Stimulated activated CD8-positive, alpha-beta memory T cell treated with anti-CD3 and anti-CD28 coated beads, Interleukin-2, amount 100 ng/mL, for 48 hours (primary cell): ENCODE measurements at places on chromosomes 3 and 15.

- DNase-seq, result no peak
Observed at GRCh38 chr3:50008931-50009330, 69.0 kb downstream of the RBM6 start.

GRCh38 chr15:43998607-43999006 is 171.8 kb downstream of the WDR76 start:
- DNase-seq, result no peak

DNA sequence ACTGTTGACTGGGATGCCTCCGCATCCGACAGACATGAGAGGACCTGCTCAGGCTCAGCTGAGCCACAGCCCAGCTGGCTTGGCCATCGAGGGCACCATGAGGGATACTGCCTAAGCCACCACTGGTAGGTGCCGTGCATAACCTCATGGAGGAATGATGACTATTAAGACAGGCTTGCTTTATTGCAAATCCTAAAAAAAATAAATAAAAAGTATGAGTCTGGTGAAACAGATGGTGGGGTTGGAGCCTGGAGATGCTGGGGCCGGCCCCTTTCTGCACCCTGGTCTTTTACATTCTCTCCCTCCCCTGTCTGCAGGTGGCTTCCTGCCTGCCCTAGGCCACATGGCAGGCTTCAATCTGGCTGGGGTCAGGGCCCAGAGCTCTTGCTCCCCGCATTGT is 24.0 kb upstream of the RAD18 start:
- DNase-seq, result no peak

- no peak for DNase-seq
Observed at GRCh38 chr3:60812502-60812901, 438.8 kb downstream of the FHIT start.

GRCh38 chr3:24364359-24364758 is 130.3 kb downstream of the THRB start:
- no peak for DNase-seq

GRCh38 chr3:70771426-70772147 is 459.1 kb upstream of the MDFIC2 start:
- no peak for DNase-seq

DNA sequence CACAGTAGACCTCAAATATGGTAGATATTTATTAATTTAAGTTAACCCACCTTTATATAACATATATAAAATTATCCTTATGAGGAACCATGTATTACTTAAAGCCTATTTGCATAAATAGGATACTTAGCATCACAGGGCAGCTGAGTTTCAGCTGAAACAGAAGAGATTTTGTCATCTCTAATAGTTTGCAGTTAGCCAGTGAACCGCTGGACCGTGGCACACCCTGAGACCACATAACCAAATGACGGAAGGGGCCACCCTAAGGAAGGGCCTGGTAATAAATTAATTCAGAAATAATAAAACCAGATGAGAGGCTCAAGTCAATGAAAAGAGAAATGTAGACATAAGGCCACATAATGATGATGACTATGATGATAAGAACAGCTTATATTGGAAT is 107.7 kb downstream of the MYO5A start:
- no peak for DNase-seq

GRCh38 chr3:155714295-155714718 is 30.6 kb downstream of the PLCH1 start:
- no peak for DNase-seq

GRCh38 chr15:91593653-91594052 is 259.9 kb upstream of the SLCO3A1 start:
- DNase-seq, result no peak

- peak; percentile 57 for DNase-seq
Observed at GRCh38 chr3:16511681-16512434, 1.6 kb downstream of the RFTN1 start.

DNA sequence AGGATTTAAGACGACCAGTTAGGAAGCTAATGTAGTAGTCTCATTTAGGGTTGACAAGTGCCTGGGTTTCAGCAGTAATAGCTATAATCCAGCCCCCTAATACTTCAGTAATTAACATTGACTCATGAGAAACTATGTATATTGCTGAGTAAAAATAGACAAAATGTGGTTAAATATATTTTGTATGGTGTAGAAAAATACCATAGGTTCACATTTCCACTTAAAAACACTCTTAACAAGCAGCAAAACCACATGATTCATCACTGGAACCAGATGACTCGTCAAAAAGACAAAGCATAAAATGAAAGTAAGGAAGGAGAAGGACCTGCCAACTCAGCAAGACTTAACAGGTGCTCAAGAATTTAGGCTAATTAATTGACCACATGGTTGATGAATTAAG is 288.9 kb downstream of the EFHB start:
- no peak for DNase-seq

DNA sequence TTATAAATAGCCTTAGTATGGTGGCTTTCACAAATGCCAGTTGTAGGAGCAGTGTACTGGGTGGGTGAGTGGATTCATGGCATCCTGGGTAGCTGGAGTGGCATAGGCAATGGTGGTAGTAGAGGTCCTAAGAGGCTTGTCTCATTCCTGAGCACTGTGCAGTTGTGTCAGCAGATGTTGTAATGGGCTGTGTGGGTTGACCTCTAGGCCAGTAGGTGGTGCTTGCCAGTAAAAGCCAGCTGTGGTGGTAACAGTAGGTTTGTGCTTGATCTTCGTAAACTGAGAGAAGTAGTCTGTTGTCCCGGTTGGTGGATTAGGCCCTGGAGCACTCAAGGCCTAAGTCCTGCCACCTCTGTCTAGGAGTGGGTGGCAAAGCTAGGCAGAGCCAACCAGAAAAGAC is 149.7 kb upstream of the SUCLG2 start:
- DNase-seq, result no peak

DNA sequence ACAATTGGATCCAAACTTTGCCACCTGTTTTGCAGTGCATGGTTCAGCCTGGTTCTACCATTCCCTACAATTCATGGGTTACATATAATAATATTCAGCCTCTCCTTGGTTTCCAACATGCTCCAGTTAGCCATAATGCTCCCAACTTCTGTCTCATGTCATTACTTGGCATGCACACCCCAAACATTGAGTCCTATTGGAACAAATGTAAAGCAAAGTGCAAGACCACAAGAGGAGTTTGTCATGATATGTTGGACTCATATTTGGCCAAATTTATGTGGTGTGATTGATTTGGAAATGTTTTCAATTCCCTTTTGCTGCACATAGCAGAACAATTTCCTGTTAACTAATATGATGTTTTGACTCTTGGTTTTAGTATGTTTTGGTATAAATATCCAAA is 50.2 kb downstream of the KCNAB1 start:
- no peak for DNase-seq

- no peak for DNase-seq
Observed at GRCh38 chr3:98791341-98792325, 28.5 kb downstream of the ST3GAL6 start.

DNA sequence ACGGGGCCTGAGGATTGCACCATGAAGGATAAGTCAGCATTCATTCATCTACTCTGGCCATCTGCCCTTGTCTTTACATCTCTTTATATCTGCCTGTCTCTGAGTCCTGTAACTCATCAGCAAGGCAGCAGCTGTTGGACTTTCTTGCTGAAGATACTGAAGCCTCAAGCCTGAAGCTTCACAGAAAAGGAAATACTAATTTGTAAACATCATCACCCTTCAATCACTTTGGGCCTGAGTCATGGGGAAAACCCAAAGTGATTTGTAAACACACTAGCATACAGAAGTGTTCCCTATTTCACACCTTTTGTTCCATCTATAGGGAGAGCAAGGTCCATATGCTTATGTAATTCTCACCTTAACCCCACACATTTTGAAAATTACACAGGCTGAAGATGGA is 928.2 kb downstream of the EPHA3 start:
- DNase-seq, result no peak

GRCh38 chr15:93570527-93570926 is 481.5 kb upstream of the RGMA start:
- no peak for DNase-seq

- DNase-seq, result no peak
Observed at GRCh38 chr3:22587446-22587845, 615.7 kb upstream of the UBE2E2 start.

- no peak for DNase-seq
Observed at GRCh38 chr3:98777801-98778220, 14.7 kb downstream of the ST3GAL6 start.

DNA sequence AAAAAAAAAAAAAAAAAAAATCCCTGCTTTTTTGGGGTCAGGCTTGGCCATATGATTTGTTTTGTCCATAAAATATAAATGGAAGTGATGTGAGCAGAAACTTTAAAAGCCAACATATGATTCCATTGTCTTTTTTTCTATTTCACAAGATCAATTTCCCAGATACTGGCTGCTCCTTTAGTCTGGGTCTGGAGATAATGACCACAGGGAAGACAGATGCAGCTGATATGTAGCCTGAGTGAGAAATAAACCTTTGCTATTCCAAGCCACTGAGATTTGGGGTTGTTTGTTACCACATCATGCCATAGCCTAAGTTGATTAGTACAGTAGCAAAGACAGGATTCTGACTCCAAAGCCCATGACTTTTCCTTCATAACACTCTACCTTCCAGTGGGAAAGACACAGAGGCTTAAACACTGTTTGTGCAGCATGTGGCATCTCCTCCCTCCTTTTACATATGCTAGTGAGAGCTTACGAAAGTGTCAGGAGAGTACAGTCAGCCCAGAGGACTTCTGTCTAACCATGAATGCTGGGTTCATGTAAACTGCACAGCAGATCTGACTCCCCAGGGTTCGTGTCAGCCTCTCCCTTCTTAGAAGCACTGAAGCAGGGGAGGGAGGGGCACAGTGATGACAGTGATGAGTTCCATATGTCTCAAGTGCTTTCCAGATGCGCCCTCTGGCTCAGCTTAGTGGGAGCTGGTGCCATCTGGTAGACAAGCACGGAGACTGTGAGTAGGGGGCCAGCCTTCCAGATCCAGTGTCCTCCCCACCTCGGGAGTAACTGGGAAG is 36.7 kb upstream of the SLC7A14 start:
- no peak for DNase-seq

DNA sequence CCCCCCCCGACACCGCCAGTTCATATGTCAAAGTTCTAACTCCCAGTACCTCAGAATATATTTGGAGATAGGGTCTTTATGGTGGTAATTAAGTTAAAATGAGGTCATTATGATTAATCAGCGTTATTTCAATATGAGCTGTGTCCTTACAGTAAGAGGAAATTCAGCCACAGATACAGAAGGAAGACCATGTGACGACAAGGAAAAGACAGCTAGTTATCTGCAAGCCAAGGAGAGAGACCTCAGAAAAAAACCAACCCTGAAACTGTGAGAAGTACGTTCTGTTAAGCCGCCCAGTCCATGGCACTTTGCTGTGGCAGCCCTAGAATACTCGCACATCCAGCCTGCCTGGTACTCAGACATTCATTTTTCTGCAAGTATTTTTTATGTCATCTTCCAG is 62.3 kb upstream of the ARL8B start:
- no peak for DNase-seq

DNA sequence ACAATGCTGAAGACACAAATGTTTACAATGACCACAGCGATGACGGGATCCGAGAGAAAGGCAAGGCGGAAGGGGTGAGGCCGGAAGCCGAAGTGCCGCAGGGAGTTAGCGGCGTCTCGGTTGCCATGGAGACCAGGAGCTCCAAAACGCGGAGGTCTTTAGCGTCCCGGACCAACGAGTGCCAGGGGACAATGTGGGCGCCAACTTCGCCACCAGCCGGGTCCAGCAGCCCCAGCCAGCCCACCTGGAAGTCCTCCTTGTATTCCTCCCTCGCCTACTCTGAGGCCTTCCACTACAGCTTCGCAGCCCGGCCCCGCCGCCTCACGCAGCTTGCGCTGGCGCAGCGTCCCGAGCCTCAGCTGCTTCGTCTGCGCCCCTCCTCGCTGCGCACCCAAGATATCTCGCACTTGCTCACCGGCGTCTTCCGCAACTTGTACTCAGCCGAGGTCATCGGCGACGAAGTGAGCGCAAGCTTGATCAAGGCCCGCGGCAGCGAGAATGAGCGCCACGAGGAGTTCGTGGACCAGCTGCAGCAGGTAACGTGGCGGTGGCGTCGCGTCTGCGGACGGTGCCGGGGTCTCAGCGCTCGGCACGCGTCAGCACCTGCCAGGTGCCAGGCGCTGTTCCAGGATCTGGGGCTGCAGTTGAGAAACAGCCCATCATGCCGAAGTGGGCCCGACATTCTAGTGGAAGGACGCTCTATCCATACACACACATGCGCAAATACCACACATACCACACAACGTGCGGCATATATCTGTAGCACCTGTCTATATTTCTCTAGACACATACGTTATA is at the start of gene DLEC1:
Gene DLEC1 (plus strand): TSS at position 108 of the 798 bp plus-strand sequence. CDS start 18 bp downstream, at position 126.
- peak; percentile 76 for DNase-seq

DNA sequence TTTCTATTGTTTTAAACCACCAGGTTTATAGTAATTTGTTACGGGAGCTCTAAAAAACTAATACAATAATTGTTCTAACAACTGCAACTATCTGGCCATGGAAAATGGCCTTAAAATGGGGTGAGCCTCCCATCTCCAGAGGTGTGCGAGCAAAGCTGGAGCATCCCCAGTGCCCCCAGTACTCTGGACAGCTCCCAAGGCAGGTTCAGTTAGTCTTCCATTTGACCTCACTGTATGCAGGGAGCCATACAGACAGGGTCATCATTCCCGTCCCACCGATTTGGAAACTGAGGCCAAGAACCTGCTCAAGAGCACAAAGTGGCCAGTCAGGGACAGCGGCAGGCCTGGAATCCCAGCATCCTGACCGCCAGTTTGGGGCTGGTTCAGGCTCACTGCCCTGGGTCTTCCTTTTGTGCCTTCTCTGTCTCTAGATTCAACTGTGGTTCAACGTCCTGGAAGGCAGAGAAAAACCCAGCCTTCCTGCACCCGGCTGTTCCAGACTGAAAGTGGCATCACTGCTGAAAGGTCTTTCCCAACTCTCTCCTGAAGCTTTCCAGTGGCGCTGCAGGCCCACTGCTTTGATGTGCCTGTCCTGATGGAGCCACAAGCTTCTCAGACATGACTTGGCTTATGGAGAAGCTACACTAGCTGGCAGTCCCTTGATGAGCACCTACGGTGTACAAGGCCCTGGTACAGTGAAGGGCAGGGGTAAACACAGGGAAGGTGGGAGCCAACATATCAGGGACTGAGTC is 76.6 kb upstream of the LINGO1 start:
- no peak for DNase-seq

DNA sequence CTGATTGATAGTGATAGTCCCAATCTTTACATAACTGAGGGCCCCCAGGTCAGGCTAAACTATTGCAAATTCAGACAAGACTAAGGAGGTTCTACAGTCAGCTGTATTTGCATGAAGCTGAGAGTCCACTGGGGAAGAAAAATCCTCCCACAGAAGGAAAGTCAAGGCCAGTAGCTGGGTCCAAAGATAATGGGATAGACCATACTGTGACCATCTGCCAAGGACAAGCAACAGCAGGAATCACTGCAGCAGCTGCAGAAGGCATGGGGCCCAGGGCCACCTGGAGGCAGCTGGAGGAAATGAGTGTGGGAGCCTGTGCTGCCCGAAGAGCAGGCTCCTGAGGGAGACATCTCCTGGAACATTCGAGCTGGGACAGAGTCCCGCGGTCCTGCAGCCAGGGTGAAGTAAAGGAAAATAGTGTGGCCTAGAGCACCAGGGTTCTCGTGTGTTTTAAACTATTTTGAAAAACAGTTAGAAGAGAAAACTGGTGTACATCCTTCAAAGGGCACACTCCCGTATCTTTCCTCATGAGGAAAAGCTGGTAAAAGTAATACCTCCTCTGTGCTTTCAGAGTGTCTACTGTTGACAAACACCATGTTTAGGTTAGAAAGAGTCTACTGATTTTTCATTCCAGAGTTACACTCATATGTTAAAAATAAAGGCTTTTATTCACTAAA is 13.2 kb upstream of the TMEM212 start:
- DNase-seq, result no peak
